ENCODE measurements at places on chromosomes 6 and 20.

DNA sequence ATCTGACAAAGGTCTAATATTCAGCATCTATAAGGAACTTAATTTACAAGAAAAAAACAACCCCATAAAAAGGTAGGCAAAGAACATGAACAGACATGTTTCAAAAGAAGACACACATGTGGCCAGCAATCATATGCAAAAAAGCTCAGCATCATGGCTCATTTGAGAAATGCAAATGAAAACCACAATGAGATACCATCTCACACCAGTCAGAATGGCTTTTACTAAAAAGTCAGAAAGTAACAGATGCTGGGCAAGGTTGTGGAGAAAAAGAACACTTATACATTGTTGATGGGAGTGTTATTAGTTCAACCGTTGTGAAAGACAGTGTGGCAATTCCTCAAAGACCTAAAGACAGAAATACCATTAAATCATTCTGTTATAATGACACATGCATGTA, 289.9 kb upstream of the MMS22L start:
- no peak for DNase-seq

- DNase-seq: no peak
Measured at GRCh38 chr20:20083807-20084206, 31.5 kb downstream of the CFAP61 start.

- DNase-seq: no peak
Measured at GRCh38 chr6:72946774-72947173, 278.5 kb downstream of the KHDC1L start.

GRCh38 chr20:41476013-41476441, 109.4 kb upstream of the EMILIN3 start:
- DNase-seq: no peak

DNA sequence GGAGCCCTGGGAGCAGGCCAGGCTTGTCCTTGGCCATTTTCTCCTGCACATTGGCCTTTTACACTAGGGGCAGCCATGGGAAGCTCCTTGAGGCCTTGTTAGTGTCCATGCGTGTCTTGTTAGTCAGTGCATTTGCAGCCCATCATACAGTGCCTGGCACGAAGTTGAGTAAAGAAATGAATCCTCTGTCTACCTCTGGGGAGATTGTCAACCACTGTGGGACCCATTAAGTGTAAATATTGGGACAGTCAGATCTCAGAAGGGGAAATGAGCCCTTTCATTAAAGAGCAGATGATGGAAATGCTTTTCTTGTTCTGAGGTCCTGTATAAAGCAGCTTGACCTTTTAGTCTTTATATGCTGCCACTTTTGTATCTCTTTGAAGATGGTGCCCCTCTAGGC, 33.9 kb downstream of the SOBP start:
- no peak for DNase-seq

DNA sequence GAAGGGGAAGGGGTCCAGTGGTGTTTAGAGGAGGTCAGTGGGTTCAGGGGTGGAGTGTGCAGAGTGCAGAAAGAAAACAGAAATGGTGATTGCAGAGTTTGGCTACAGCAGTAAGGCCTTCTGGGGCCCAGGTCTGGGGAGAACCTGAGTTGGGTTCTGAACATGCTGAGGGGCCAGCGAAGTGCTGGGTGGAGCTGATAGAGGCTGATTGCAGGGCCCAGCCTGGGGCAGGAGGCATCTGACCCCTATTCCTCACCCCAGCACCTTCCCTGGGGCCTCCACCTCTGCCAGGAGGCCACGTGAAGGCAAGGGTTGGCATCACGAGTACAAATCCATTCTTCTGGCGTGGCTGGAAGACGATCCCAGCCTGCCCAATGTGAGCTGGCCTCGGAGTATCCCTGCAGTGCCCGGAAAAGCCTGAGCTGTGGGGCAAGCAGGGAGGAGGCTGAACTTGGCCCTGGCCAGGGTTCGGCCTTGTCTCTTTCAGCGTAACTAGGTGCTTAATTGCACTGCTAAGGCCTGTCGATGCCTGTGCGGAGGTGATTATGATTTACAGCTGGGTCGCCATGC, 35.3 kb downstream of the VSTM2L start:
- DNase-seq: no peak

DNA sequence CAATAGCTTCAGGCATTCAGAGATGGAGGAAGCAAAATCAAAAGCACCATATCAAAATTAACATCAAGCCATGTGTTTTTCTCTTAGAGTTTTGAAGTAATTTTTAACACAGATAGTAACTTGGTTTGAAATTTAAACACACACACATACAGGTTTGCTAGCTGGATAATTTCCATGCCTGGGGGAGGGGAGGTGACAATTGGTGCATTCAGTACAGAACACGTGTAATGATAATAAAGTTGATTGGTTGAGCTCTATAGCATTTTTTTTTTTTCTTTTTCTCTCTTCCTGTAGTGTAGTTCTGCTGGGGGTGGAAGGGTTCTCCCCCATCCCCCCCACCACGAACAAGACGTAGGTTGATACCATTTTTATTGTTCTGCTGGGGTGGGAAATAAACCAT, 564.8 kb downstream of the LMBRD1 start:
- no peak for DNase-seq

DNA sequence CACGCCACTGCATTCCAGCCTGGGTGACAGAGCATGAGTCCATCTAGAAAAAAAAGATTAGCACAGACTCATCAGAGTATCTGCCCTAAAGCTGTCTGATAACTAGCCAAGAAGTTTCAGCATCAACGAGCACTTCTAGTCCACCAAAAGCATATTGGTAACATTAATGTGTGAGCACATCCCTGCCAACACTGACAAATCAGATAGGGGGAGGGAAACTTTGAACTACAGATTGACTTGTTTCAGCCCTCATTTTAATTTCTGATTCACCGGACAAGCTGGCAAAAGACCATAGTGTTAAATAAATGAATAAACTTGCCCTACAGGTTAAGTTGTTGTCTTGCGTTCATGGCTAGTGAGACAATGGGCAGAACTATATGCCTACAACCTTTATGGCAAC, 7.7 kb upstream of the SEC63 start:
- DNase-seq: no peak

GRCh38 chr20:6942266-6942665, 174.8 kb downstream of the BMP2 start:
- no peak for DNase-seq

DNA sequence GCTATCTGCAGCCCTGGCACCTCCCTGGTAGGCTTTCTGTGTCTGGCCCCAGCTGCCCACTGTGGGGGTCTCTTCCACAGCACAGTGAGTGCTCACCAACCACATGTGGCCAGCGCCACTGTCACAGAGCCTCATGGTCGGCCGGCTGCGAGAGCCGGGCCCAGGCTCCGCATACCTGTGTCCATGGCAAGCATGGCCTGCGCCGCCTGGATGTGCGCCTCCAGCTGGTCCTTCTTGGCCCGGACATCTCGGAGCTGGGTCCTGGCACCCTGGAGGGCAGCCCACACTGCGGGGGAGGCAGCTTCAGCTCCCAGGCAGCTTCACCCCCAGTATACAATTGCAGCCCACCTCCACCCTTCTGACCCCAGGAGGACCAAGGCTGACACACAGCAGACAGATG, 13.0 kb downstream of the ADRM1 start:
- no peak for DNase-seq

GRCh38 chr6:56484669-56485068, 158.0 kb downstream of the DST start:
- no peak for DNase-seq

GRCh38 chr20:41617059-41617901, 897 bp downstream of the CHD6 start:
- DNase-seq: peak; percentile 68

DNA sequence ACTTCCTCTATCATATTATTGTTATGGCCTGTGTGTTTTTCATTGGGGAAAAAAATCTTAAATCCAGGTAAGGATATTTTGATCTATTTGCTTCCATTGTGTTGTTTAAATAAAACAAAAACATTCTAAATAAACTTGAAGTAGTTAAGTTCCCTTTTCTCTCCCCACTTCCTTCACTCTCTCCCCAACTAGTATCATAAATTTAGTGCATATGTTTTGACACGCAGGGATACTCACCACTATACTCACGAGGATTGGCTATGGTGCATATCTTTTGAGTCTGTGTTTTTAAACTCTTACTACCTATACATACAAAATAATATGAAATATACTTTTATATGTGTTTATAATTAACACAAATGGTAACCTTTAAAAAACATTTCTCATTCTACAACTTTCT, 5.2 kb downstream of the TTLL9 start:
- DNase-seq: no peak

GRCh38 chr20:16351415-16351814, 221.8 kb downstream of the KIF16B start:
- DNase-seq: no peak

DNA sequence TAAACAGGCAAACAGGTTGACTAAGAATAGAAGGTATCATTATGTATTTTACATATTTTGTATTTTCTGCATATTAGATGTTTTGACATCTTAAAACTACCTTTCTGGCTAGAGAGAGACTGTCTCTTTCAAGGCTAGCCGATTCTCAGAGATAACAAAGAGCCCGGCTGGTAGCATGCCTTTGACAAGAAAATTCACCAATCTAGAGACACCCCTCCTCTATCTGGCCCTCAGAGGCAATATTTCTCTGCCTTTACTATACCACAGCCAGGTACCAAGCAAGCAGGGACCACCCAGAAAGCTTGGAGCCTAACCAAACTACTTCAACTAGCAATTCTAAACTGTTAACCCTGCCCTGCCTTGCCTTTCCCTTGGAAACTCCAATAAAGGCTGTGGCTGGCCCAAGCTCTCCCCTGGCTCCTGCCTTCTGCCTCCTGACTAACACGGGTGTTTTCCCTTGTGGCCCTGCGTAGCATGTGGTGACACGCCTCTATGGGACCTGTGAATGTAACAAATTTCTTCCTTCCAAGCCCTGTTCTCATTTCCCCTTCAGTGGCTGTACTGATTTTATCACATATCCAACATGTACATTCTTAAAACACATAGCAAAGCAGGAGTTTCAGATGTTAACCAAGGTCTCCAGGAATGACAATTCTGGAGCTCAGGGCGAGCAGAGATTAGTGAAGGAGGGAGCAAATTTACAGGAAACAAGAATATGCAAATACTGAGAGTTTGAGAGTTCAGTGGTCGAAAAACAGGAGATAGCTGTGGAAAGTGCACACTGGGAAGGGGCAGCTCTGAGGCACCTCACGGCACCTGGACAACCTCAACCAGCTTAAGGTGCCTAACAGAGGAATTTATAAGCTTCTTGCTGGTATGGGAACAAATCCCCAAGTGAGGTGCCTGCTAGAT, 120.8 kb downstream of the BACH2 start:
- no peak for DNase-seq

DNA sequence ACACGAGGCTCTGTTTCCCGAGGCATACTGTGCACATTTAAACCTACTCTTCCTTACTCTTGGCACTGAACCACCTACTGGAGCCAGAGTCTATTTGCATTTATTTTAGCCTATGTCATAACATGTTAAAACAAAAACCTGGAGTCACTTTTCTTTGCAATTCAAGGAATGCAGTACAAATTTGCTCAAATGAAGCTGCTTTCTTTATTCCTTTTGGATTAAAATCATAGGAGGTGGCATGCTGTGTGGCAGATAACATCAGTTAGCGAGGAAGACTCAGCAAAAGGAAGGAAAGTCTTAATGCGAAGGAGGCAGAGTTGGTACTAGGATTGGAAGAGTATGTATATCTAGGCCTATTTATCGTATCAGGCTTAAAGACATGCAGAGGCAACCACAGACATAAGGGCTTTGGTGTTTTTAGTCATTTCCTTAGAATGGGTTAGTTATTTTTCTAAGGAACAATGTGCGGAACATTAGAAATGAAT, 92.9 kb downstream of the SAMD3 start:
- DNase-seq: no peak

DNA sequence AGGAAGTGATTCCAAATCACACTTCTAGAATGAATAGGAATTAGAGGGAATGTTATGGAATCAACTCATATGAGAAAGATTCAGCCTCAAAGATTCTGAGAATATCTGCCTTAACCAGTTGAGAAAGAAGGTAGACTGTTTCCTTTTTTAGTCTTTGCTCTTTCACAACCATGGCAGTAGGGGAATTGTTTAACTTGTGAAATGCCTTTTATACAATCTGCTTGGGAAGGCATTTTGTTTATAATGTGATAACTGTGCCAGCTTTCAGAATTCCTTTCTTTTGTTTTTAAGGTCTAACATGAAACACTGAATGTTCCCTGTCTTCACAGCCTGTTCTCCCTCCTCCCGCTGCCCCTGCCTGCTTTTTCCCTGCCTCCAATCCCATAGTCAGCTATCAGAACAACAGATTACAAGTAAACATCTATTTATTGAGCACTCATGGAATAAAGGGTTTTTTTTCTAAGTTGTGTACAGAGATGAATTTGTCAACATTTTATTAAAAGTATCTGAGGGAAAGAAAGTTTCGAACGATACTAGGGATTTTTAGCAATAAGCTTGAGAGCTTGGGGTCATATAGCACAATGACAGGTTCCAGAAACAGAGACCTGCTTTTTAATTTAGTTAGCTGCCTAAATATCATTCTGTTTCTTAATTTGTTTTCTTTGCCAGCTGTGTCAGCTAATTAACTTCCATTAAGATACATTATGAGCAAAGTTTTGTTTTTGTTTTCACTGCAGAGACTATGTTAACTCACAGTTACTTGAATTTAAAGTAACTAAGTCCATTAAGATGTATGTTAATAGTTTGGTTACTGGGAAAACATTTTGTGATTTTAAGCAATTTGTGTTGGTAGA, 28.3 kb upstream of the FBXO30 start:
- no peak for DNase-seq

DNA sequence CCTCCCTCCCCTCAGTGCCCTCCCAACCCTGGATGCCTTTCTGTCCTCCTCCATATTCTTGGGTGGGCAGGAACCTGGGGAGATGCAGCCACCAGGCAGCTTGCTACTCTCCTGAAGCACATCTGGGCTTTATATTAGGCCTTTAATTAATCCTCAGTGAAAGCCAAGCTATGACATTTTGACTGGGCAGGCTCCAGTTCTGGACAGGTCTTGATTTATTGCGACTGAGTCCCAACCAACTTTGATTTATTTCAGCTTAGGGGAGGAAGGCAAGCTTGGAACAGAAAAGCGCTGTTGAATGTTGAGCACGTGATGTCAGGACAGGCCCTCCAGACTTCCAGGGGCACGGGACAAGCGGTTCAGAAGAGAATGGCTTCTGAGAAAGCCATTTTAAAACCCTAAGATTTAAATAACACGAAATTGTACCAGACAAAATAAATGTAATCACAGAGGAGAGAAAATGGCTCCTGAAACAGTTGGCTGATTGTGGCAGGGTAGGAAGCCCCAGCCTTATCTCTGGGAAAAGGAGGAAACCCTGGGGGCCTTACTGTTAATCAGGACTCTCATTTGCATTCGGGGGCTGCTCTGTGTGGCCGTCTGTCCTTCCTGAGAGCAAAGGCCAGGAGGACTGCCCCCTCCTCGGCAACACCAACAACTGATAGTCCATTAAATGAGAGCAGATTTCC, 294.2 kb downstream of the FOXC1 start:
- DNase-seq: no peak

DNA sequence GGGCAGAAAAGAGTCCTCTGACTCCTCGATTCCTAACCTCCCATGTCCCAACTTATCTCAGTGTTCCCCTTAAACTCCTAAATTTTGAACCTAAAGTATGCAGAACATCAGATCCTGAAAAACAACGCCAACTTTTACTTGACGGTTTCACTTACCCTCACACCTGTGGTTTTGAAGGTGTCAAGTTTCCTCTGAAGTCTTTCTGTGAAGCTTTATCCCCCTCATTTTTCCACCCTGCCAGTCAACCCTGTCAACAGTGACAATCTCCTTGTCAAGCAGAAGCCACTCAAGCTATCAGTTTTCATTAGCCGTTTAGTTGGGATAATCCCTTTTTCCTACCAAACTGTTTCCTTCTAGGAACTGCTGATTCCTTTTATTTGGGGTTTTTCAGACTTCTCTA, 245.4 kb upstream of the PREP start:
- DNase-seq: no peak

- no peak for DNase-seq
Measured at GRCh38 chr6:43936476-43936875, 166.5 kb downstream of the VEGFA start.
